Stimulated activated CD4-positive, alpha-beta T cell treated with anti-CD3 and anti-CD28 coated beads, Interleukin-2, amount 100 ng/mL, for 24 hours (primary cell): ENCODE measurements at places on chromosomes 6 and 20.
A peak's percentile ranks its signal among the peaks of the same experiment; 100 is the strongest.

DNA sequence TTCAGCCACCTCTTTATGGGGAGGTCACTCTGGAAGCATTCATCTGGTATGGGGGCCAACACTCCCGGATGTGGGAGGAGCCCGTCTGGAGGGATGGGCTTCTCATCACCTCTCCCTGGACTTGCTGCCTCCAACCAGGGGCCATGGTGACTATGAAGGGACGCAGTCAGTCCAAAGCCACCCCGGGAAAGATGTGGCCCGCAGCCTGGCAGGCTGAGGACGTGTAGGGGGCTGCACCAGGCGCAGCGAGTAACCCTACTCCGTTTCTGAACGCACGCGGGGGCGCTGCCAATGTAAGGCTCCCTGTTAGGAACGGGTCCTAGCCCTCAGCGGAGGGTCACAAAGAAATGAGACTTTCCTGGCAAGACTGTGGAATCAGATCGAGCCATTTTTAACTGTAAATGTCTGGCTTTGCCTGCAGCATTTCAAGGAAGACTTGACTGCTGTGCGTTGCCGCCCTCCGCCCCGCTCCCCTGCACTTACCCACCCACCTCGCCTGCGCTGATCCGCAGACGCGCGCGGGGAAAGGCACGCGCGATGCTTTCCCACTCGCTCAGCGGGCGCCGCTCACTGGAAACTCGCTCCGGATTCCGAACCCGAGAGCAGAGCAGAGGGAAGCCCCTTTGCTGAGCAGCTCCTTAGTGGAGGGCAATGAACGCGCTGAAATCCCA is 55.1 kb downstream of the IL20RA start:
- no peak for DNase-seq

DNA sequence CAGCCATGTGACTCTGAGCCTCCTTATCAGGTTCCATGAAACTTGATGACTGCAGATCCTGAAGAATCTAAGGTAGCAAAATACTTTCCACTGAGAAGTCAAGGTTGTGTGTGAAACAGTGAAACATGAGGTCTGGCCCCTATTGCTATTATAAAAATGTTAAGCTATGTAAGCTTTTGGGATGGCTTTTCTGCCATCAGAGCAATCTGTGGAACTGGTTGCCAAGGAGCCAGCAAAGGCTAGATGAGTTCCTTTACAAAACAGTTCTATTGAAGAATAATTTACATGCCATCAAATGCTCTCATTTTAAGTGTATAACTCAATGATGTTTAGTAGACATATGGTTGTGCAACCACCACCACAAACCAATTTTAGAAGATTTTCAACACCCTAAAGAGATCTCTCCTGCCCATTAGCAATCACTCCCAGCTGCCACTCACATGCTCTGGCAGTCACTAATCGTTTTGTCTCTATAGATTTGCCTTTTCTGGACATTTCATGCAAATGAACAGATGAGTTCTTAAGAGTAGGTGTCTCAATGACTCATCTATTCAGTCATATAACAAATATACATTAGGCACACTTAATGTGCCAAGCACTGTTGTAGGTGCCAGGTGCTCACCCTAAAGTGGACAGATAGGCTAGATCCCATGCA is 19.9 kb upstream of the MEP1A start:
- no peak for DNase-seq

DNA sequence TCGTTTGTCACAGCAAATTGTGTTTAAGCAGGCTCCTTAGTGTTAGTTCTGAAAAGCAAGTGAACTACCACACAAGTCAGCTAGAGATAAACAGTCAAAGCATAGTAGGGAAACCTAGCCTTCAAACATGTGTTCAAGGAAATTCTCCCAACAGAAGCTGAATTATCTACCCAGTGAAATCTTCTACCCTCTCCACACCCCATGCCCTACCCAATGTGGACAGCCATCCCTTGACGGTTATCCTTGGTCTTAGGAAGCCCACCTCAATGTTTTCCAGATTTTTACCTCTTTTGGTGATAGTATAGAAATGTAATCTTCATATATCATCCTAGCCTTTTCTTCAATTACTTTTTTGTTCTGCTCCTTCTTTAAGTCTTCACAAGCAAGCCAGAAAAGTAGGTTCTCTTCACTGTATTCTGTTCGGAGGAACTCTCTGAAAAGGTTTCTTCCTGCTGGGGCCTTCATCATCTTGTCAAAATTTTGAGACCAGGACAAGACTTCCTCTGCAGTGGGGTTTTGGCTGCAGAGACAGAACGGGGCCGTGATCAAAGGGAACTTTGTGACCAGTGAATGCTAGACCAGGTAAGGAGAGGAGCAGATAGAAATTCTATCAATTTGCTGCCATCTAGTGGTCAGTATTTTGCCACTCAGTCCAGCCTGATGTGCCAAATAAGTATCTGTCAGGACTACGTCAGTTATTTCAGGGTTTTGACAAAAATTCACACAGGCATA is 21.6 kb upstream of the MTRF1L start:
- peak; percentile 14 for DNase-seq

DNA sequence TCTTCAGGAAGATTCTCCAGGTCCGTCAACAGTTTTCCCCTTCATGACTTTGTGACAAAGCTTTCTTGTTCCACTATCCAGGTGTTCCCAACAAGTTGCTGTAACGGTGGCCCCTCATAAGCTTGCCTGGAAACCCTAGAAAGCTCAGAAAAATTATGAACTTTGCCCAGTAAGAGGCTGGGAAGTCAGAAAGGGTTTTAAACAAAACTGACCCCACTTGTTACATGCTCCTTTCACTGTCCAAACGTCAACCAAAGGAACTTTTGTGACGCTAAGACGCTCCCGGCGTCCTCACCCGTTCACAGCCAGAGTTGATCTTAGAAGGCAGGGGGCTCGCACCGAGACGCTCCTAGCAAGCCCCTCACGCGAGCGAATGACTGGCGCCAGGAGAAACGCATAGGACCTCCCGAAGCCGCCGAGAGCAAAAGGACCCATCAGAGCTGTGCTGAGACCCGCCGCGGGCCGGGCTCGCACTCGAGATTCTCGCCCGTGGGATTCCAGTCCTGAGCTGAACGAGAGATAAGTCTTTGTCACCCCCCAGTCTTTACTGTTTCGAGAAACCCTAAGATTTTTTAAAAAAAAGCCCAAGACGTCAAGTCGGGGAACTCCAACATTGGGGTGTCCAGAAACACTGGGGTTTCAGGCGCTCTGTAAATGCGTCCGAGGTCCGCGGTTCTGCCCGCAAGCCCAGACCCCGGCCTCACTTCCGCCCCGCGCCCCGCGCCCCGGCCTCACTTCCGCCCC is 544 bp upstream of the ACAT2 start:
- DNase-seq = peak; percentile 40

DNA sequence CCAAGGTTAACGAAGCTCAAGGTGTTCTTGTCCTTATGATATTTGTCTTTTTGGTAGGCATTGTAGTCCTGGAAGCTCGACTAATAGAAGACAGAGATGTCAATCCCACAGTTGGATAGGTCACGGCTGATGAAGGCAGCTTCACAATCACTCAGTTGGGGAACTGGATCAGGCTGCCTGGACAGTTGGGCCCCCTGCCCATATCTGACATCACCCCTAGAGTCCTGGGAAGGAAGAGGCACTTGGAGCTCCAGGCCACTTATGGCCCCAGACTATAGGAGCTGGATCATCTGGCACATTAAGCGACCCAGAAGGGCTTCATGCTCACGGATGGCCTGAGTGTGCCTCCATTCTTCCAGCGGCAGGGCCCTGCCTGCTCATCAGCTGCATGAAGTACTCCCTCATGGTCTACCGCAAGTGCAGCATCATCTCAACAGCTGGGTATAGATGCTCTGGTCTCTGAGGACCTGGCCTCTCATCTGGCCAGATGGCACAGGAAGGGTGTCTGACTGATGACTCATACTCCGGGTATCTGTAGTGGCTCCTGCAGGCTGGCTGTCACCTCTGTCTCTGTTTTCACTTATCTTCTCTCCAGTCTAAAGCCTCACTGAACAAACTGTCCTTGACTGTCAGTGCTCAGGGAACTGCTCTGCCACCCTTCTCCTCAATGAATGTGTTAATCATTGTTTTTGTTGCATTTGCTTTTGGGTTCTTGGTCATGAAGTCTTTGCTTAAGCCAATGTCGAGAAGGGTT is 29.2 kb upstream of the SSR1 start:
- no peak for DNase-seq

GRCh38 chr20:22496817-22497216 is 87.6 kb downstream of the FOXA2 start:
- no peak for DNase-seq

DNA sequence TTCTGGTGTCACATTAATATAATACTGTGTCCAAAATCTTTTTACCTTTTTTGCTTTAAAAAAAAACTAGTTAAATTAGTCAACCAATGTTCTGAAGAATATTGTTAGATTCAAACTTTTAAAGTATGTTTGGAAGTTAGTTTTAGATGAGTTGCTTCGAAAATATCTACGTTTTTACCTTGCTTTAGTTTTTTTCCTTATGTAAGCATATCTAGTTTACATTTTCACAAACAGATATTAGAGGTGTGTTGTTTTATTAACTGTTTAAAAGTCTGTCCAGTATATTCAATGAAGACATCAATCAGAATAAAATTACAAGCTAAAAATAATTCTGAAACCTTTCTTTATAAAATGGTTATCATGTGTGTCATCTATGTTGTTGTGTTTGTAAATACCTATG is 375.0 kb upstream of the BTBD3 start:
- DNase-seq = no peak

- no peak for DNase-seq
Measured at GRCh38 chr6:7721649-7722048, 4.2 kb upstream of the BMP6 start.

GRCh38 chr6:110613356-110613755 is 136.9 kb upstream of the SLC22A16 start:
- no peak for DNase-seq

- no peak for DNase-seq
Measured at GRCh38 chr20:30485331-30486102, 771.9 kb upstream of the DEFB115 start.

- no peak for DNase-seq
Measured at GRCh38 chr20:10524643-10525042, 89.5 kb downstream of the SLX4IP start.

- no peak for DNase-seq
Measured at GRCh38 chr20:35467339-35468224, 12.2 kb downstream of the CEP250 start.

- peak; percentile 84 for DNase-seq
Measured at GRCh38 chr20:33994222-33994913, 657 bp downstream of the RALY start.

- no peak for DNase-seq
Measured at GRCh38 chr6:130577178-130577919, 211.5 kb downstream of the TMEM200A start.

GRCh38 chr6:103617642-103618041 is 1242.1 kb downstream of the HACE1 start:
- DNase-seq = no peak

- no peak for DNase-seq
Measured at GRCh38 chr6:82603871-82604270, 240.3 kb downstream of the TPBG start.

GRCh38 chr6:3293271-3294155 is 34.8 kb downstream of the PSMG4 start:
- DNase-seq = no peak

GRCh38 chr6:81450180-81450579 is 302.3 kb downstream of the TENT5A start:
- no peak for DNase-seq

DNA sequence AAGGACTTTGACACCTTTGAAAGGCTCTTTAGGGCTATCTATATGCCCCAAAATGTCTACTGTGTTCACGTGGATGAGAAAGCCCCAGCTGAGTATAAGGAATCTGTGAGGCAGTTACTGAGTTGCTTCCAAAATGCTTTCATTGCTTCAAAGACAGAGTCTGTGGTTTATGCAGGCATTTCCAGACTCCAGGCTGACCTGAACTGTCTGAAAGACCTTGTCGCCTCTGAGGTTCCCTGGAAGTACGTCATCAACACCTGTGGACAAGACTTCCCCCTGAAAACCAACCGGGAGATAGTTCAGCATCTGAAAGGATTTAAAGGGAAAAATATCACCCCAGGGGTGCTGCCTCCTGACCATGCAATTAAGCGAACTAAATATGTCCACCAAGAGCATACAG is 65.2 kb downstream of the GCNT2 start:
- DNase-seq = no peak

DNA sequence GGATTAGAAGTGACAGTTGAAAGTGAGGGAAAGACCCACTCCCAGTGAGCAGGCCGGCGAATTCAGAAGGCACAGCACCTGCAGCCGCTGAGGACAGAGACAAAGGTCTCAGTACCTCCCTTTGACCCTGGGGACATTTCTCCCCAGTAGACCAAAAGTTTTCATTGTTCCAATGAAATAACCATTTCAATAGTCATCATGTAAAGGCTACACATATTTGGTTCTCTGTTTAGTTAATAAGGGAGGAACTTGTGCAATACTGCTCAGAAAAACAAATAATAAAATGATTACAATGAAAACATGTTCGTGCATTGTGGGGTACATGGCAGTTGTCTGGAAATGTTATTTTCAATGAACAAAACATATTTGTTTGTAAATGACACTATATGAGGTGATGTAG is 52.5 kb downstream of the EDN1 start:
- DNase-seq = no peak

- no peak for DNase-seq
Measured at GRCh38 chr20:25328954-25329498, 61.6 kb downstream of the ABHD12 start.

DNA sequence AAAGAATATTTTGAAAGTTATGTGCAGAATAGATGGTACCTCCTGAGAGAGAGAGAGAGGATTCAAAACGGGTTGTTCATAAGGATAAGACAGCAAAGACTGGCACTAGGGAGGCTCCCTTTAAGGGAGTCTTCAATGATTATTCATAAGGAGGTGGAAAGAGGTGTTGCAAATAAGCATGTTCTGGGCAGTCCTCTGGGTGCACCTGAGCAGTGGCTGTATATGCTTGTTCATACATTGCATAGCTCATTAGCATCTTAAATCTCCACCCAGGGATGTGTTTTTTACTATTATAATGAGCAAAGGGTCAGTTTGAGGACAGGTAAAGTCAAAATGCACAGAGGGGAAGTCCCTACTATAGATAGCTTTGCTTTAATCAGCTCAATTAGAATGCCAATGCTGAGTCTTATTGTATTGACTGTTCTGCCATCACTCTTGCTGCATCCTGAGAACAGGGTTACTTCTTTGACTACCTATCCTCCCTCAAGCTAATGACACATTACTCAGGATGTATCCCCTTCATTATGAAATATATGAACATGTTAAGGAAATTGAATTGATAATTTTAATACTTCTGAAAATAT is 10.0 kb upstream of the SIRPG start:
- no peak for DNase-seq

GRCh38 chr20:50259705-50260478 is 69.3 kb downstream of the CEBPB start:
- no peak for DNase-seq

- no peak for DNase-seq
Measured at GRCh38 chr20:47557791-47558190, 56.1 kb downstream of the NCOA3 start.

GRCh38 chr6:84549917-84550316 is 214.5 kb downstream of the TBX18 start:
- DNase-seq = no peak

DNA sequence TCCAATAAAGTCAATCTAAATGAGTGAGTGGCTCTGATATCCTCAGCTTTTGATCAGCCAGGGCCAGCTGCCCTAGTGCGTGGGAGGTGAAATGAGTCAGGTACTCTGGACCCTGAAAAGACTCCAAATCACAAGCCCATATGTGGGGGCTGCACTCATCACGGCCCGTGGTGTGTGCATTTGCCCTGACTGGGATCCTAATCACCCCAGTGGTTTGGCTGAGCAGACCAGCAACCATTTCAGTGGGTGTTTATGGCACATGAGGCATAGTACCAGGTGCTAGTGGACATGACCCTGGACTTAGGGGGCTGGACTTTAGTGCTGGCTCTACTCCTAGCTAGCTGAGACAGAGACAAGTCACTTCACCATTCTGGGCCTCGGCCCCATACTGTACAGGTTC is 39.4 kb downstream of the SCML4 start:
- DNase-seq = peak; percentile 31
